ENCODE measurements at places on chromosomes 3 and 15.
A peak's percentile ranks its signal among the peaks of the same experiment; 100 is the strongest.

DNA sequence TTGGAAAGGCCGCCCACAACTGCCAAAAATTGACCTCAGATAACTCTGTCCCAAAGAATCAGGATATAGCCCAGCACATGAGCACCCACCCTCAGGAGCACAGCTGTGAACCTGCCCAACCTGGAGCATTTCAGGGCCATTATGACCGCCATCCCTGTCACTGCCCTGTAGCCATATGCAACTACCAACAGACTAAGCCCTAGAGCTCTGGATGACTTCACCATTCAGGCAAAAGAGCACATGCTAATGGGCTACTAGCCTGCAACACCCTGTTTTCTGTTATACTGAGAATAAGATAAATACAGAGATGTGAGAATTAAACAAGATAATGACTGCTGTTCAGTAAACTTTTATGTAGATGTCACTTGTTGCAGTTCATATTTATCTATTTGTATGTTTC, 45.0 kb downstream of the TXNRD3 start:
- no peak for DNase-seq

GRCh38 chr3:16148783-16149182, 25.7 kb upstream of the GALNT15 start:
- no peak for DNase-seq

GRCh38 chr3:11548721-11549131, 95.0 kb downstream of the VGLL4 start:
- DNase-seq: no peak

DNA sequence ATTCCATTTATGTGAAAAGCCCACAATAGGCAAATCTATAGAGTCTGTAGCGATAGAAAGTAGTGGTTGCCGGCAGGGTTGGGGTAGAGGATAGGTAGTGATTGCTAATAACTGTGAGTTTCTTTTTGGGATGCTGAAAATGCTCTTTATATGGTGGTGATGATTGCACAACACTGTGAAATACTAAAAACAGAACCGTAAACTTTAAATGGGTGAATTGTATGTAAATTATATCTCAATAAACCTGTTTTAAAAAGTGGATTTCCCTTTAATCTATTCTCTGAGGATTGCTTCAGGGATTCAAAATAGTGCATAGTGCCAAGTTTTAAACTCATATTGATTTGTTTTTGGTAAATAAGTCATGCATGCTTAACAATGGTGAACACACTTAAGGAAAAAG, 140.2 kb downstream of the LPP start:
- DNase-seq: no peak

- peak; percentile 3 for DNase-seq
Observed at GRCh38 chr15:53808058-53808706, 48.7 kb upstream of the WDR72 start.

DNA sequence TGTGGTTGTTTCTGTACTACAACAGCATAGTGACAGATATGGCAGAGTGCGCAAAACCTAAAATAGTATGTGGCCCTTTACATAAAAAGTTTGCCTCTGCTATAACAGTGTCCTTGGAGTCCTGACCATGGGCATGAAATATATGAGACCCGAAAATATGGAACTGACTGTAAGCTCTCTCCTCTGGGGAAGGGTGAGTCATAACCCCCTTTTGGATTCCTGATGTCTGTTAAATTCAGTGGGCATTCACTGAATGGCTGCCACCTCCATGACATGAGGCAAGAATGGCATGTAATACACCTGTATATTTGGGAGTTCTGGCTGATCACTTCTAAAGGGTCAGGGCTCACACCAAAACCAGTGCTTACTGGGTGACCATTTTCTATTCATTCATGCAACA, 6.1 kb downstream of the TBC1D2B start:
- DNase-seq: no peak

DNA sequence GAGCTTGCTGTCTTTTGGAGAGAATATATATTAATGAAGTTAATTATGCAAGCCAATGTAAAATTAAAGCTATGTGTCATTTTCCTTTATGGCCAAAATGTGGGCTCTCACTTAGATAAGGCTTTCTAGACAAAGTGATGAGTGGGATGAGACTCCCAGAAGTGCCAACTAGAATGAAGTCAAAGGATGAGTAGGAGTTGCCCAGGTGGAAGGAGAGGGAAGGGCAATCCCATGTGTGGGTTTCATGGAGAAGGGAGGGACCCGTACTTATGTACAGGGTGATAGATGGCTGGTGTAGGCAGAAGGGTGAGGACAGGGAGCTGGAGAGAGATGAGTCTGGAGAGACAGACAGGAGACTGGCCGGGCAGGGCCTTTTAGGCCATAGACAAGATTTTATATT, 239.2 kb downstream of the THRB start:
- DNase-seq: no peak

- no peak for DNase-seq
Observed at GRCh38 chr3:141093397-141093796, 42.2 kb downstream of the SPSB4 start.

DNA sequence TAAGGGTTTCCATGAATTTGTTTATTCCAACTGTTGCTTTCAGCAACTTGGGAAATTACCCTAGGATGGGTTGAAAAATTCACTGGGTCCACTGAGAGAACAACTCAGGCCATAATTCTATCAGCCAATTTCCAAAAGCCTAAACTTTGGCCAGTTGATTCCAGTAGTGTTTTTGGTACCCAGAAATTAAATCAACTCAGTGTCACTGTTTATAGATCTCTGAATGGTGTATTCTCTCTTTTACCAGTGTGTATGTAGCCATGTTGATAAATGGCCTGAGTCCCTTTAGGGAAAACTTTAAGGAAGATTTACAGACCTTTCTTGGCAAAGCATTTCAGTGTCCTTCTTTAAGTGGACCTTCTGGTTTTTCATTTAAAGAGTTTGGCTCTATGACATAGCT, 636.4 kb downstream of the OTOL1 start:
- no peak for DNase-seq

DNA sequence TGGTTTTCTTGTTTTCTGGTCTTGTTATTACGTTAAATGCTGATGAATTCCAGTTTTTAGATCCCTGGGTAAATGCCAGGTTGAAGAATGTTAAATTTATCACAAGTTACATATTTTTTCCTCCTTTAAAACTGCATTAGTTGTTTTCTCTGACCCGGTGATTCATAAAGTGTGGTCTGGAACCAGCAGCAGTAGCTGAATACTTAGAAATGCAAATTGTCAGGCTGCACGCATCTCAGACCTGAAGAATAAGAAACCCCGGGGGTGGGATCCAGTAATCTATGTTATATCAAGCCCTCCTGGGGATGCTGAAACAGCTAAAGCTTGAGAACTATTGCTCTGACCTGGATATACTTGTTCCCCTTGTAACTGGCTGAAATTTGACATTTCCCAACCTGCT, 69.1 kb downstream of the PEX5L start:
- DNase-seq: no peak

DNA sequence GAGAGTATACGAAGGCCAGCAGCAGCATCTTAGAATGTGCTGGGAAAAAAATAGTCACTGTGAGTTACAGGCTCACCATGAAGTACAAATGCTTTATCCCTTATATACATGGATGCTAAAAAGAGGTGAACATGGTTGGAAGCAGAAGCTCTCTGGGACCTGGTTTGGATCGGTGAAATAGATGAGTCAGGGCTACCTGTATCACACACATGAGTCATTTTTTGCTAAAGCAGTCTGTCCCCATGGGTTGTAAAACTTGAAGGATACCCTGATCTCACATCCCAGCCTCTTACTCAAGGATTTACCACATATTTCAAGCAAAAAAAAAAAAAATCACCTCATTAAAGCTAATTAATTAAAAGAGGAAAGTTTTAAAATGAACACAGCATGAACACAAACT, 6.9 kb upstream of the SERPINI2 start:
- DNase-seq: no peak

DNA sequence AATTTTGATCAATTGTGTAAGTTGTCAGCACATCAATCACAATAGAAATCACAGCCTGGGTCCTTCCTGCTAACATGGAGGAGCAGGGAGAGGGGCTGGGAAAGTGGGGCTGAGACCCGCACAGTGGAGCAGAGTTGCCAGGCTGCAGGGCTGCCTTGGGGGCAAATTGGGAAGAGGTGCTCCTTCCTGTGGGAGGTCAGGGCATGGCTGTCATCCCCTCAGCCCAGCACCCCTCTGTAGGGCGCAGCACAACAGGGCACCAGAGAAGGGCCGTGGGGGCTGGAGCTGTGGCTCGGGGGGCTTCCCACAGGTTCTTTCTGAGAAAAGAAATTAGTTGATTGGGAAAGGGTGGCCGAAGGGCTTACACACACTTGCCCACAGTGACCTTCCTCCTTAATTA, 126.3 kb downstream of the NSMCE3 start:
- no peak for DNase-seq

DNA sequence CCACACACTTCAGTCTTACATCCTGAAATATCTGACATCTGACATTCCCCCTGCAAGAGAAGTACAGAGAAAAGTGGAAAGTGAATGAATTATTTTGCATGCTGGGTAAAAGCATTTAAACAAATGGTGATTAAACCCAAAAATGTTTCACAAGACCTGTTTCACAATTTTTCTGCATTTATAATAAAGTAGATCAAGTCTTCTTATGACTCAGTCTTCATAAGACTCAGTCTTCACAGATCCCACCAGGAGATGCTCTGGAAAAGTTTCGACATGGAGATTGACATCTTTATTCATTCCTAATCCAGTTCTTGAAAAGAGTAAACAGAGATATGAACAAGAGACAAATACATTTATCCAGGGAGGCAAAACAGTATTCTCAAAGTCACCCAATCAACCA, 13.2 kb upstream of the EDC3 start:
- DNase-seq: no peak

DNA sequence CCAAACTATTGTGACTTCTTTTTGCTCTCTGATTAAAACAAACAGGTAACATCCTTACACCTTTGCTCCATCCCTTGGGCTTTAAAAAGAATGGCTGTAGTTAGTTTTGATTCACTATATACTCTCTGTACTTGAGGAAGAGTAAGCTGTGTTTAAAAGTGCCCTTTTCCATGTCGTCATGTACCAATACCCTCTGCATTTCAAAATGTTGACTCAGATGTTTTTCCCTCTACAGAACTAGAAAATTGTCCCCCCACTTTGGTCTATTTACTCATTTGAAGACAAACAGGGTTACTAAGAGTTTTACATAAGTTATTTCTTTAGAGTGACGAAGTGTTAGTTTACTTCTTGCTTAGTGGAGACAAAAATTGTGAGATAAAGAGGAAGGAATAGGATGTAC, 62.7 kb downstream of the TASOR start:
- no peak for DNase-seq

DNA sequence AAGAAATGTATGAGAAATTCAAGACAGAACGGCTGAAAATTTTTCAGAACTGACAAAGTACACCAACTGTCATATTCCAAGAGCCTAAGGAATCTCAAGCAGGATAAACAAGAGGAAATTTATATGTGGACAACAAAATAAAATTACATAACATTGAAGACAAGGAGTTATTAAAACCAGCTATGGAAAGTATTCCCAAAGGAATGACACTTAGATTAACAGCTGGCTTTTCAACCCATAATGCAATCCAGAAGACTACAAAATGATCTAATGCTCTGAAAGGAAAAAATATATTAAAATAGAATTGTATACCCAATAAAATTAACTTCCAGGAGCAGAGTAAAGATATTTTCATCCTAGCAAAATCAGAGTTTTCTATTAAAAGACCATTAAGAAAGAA, 132.2 kb upstream of the BNIP2 start:
- no peak for DNase-seq

DNA sequence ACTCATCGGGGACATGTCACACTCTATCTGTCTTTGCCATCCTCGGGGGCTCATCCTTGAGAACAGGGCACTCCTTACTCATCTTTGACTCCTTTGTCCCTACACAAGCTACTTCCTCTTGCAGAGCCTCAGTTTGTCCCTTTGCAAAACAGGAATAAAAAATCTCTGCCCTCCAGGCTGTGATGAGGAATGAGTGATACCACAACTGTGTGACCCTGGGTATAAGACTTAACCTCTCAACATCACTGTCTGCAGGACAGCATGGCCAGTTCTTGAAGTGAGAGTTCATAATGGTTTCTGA, 48.5 kb downstream of the IQSEC1 start:
- DNase-seq: no peak

Data from erythroblast (primary cell).